ENCODE measurements at places on chromosomes 13 and 19.

GRCh38 chr19:5989388-5990074 lies 11.6 kb upstream of the RANBP3 start:
- no peak for DNase-seq

DNA sequence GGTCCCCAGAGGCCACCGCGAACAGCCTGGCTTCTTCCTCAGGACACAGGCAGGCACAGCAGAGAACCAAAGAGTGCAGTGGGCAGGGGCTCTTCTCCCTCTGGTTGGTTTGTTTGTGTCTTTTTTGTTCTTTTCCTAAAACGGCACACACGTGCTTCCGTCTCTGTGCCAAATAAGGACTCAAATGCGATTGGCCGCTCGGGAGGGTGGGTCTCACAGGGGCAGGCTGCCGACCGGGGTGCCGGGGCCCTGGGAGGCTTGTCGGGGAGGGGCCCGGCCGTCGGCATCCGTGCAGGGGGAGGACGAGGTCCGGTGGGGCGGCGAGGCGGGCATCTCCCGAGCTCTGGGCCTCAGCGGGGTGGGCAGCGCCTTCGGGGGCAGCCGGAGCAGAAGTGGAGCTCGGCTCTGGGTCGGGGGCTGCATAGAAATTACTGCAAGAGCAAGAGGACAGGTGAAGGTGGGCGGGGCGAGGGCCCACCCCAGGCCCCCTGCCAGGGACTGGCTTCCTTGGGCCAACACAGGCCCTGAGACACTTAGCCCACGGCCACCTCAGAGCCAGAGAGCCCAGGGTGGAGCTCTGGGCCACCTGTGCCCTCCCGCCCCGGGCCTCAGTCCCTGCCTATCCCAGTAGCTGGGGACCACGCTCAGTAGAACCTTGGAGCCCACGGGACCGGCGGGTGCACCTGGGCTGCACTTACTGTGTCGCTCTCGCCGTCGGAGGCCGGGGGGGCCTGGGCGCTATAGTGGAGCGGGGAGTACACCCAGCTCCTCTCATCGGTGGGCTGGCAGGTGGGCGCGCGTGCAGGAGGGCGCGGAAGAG lies 6.4 kb upstream of the CACTIN start:
- DNase-seq: no peak

GRCh38 chr19:35751839-35752745 lies 3.7 kb downstream of the LIN37 start:
- DNase-seq: no peak

GRCh38 chr13:98619556-98619955 lies 42.6 kb upstream of the STK24 start:
- no peak for DNase-seq

DNA sequence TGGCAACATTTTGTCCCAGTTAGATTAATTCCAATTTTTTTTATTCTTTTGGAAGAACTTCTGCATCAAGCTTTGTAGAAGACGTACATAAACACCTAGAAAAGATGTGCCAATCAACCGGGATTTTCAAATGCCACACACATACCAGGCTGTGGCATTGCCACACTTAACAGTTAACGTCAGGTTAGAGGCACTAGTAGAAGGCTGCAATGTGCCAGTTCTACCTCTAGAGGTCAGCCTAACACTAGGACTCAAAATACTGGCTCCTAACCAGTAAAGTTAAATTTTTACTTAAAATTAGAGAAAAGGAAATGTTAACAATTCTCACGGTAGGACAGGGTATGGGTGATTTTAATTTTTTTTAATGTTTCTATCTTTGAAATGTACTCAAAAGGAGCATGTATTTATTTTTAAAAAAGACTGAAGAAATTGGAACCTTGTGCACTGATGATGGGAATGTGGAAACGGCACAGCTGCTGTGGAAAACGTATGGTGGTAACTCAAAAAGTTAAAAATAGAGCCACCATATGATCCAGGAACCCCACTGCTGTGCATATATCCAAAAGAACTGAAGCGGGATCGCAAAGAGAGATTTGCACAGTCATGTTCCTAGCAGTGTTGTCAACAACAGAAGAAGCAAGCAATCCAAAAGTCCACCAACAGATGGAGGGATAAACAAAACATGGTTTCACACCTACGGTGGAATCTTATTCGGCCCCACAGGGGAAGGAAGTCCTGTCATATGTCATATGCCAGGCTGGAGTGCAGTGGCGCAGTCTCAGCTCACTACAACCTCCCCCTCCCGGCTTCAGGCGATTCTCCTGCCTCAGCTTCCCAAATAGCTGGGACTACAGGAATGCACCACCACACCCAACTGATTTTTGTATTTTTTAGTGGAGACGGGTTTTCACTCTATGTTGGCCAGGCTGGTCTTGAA lies 30.3 kb downstream of the CRYL1 start:
- peak; percentile 39 for DNase-seq

DNA sequence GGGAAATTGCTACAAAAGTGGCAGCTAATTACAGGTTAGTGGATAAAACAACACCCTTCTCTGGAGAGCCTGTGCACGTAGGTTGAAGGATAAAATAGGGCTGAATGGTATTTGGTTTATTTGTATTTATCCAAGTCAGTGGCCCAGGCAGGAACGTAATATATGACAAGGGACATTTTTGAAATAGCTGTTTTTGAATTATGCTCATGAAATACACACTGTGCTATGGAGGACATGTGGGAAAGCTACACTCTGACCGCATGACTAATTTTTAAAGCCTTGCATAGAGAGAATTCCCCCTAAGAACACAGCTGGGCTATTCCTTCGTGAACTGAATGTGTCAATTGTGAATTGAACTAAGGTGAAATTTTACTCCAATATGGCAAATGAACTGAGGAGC lies 292.1 kb upstream of the MAB21L1 start:
- DNase-seq: no peak

DNA sequence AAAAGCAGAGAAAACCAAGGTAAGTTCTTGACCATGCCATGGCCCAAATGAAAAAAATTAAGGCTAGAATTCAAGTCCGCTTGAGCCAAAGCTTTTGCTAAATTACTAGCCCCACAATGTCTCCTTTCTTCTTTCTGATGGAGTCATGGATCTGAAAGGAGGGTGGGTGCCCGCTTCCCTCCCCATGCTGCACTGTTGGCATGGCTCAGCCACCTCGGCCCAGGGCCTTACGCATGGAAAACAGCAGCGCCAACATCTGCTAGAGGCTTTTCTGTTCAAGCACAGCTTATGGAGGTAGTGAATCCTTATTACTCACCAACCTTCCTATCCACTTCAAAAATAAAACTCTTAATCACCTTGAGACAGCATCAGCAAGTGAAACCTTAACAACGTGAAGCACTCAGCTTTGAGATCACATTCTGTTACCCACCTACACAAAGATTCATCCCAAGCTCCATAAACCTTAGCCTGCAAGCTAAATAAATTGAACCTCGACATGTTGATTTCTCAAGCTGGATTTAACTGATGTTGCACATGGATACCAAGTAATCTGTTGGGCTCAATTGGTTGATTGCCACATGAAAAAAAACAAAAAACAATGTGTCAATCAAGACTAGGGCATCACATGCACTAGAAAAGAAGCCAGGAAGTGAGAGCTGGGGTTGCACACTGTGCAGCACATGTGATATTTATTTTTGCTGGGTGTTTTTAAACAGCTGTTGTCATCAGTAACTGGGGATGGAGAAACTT lies 43.4 kb downstream of the TPT1 start:
- no peak for DNase-seq

- DNase-seq: no peak
Observed at GRCh38 chr19:7018828-7019227, 2.4 kb downstream of the MBD3L2B start.

DNA sequence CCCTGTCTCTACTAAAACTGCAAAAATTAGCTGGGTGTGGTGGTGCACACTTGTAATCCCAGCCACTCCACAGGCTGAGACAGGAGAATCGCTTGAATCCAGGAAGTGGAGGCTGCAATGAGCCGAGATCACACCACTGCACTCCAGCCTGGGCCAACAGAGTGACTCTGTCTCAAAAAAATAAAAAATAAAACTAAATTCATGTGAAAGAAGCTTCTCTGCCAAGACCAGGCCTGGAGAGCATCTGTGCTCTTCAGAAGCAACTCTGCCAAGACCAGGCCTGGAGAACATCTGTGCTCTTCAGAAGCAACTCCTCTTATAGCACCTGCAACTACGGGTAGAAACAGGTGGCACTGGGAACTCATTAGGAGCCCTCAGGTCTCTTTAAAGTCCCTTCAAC lies 37.7 kb downstream of the CRYL1 start:
- no peak for DNase-seq

- DNase-seq: no peak
Observed at GRCh38 chr19:28468701-28469459, 744.1 kb downstream of the UQCRFS1 start.

- DNase-seq: no peak
Observed at GRCh38 chr19:6226012-6226411, 53.8 kb downstream of the MLLT1 start.

- DNase-seq: no peak
Observed at GRCh38 chr13:73073050-73073449, 14.2 kb downstream of the KLF5 start.

GRCh38 chr13:30638301-30638700 lies 20.6 kb downstream of the USPL1 start:
- no peak for DNase-seq

DNA sequence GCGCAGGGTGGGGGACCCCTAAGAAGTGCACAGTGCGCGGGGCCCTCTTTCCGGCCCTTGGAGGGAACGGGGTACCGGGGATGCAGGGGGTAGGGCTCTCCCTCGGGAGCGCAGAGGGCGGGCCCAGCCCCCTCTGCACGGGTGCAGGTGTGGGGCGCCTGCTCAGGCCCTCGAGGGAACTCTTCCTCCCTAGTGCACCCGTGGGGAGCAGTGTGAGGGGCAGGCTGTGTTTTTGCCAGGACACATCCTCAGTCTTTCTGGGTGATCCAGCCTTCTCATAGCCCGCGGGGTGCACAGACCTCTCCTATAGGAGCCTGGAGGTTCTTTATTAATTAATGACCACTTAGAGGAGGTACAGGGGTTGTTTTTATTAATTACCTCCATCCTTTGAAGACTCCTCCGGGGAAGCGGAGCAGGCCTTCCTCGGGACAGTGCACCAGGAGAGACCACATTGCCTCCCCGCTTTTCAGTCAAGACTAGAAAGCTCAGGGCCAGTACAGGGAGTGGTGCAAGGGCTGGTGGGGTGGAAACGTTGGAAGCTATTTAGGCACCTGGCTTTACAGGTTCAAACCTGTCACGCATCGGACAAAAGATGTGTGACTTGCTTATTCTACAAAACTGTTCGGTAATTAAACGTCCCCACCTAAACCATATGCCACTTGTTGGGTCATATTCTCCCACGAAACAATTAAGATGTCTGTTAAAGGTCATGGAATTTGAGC lies 598 bp upstream of the GJB6 start:
- no peak for DNase-seq

DNA sequence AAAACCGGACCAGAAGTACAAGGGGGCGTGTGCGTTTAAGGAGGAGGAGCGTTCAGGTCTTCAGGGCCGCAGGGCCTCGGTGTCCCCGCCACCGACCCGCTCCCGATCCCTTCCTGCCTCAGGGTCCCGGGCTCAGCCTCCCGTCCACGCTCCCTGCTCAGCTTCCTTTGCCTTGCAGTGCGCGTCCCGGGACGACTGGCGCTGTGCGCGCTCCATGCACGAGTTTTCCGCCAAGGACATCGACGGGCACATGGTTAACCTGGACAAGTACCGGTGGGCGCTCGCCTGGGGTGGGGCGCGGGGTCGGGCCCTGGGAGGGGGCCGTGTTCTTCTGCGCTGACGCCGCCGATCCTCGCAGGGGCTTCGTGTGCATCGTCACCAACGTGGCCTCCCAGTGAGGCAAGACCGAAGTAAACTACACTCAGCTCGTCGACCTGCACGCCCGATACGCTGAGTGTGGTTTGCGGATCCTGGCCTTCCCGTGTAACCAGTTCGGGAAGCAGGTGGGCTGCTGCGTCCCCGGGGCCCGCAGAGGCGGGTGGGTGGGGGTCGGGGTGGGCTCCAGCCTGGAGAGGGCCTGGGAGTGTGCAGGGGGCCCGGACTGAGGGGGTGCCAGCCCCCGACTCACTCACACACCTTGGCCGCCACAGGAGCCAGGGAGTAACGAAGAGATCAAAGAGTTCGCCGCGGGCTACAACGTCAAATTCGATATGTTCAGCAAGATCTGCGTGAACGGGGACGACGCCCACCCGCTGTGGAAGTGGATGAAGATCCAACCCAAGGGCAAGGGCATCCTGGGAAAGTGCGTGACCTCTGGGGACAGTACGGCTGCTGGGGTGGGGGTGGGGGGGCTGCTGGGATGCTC lies 1.4 kb downstream of the GPX4 start:
- DNase-seq: no peak

GRCh38 chr13:110758195-110758805 lies 44.8 kb downstream of the ING1 start:
- DNase-seq: no peak

DNA sequence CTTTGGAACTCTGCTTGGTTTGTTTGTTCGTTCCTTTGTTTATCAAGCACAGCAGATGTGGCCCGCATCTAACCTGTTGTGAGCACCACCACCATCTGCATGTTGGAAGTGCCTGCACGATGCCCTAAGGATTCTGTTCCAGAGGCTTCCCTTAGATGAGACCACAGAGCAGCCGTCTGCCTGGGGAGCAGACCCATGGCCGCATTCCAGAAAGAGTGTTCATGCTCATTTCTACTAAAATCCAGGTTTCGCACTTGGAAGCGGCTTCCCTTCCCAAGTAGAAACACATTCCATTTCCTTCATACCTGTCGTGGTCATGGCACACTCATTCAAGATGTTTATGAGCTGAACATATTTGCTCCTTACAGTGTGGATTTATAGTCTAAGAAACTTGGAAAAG lies 27.2 kb downstream of the COL4A2 start:
- DNase-seq: no peak

DNA sequence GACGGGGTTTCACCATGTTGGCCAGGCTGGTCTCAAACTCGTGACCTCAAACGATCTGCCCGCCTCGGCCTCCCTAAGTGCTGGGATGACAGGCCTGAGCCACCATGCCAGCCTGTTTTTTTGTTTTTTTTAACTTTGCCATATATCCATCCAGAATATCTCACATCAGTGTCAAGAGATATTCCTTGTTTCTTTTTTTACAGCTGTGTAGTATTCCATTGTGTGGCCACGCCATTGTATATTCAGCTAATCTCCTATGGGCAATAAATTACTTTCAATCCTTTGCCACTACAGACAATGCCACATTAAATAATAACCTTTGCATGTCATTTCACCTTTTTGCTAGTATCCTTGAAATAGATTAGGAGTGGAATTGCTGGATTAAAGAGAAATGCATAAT lies 15.3 kb downstream of the KHSRP start:
- no peak for DNase-seq

- no peak for DNase-seq
Observed at GRCh38 chr13:73096173-73096572, 37.4 kb downstream of the KLF5 start.

GRCh38 chr13:94674609-94675348 lies 37.6 kb downstream of the SOX21 start:
- DNase-seq: no peak

- DNase-seq: no peak
Observed at GRCh38 chr19:19615086-19615485, 3.4 kb downstream of the PBX4 start.

DNA sequence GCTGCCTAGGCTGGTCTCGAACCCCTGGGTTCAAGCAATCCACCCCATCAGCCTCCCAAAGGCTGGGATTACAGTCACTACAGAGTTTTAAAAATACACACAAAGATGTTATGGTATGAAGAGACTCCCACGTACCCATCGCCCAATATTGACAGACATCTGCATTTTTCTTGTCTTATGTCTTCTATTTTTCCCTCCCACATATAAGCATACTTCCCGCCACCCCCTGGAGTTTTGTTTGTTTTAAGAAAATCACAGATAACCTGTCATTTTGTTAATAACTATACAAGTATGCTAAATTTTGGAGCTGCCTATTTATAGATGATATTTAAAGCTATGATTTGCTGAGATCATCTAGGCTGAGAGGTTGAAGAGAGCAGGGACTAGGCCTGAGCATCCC lies 6.2 kb upstream of the SMG9 start:
- no peak for DNase-seq

Measured in AG04450 (cell line).